Glutamatergic neuron (in vitro differentiated cells): ENCODE measurements at places on chromosomes 1 and 21. TPM values are rescaled to one million over a fixed set of nuclear protein-coding genes. Genes with fewer than 3 reads are reported as not detected.

OR10Z1 gene
- not detected for total RNA-seq

C1QC gene
- not detected for total RNA-seq

DNA sequence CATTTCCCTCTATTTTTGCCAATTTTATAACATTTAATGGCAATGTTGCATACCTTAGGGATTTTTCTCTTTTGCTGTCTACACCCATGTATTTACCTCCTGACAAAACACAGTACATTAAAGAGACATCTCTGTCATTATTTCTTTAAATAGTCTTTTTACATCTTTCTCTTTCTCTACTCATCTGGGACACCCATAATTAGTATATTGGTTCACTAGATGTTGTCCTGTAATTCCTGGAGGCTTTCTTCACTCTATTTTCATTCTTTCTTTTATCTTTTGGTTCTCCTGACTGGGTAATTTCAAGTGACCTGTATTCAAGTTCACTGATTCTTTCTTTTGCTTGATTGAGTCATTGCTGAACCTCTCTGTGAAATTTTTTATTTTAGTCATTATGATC is 74.3 kb downstream of the FCRL5 start:
- no peak for DNase-seq
- H3K27ac ChIP-seq, result no peak overlapping the region
- H3K36me3 ChIP-seq, result peaks cover 12% of the 10 kb centered on the region
- H3K4me1 ChIP-seq, result no peaks in the 10 kb centered on the region
- H3K27me3 ChIP-seq, result peaks cover 2% of the 10 kb centered on the region
- no peak overlapping the region for H3K4me3 ChIP-seq

- H3K27me3 ChIP-seq, result no peaks in the 10 kb centered on the region
- H3K27ac ChIP-seq, result no peak overlapping the region
- no peaks in the 10 kb centered on the region for H3K36me3 ChIP-seq
- DNase-seq, result no peak
Measured at GRCh38 chr1:63988941-63989340, 214.5 kb upstream of the UBE2U start.

- H3K27ac ChIP-seq, result no peak overlapping the region
- no peak overlapping the region for H3K4me3 ChIP-seq
- no peak for DNase-seq
- H3K27me3 ChIP-seq, result no peaks in the 10 kb centered on the region
- H3K4me1 ChIP-seq, result peaks cover 10% of the 10 kb centered on the region
- no peaks in the 10 kb centered on the region for H3K36me3 ChIP-seq
Measured at GRCh38 chr21:31897311-31897710, 24.5 kb downstream of the HUNK start.
